ENCODE measurements at places on chromosomes 1 and 21. TPM values are rescaled to one million over a fixed set of nuclear protein-coding genes. Genes with fewer than 3 reads are reported as not detected.

DNA sequence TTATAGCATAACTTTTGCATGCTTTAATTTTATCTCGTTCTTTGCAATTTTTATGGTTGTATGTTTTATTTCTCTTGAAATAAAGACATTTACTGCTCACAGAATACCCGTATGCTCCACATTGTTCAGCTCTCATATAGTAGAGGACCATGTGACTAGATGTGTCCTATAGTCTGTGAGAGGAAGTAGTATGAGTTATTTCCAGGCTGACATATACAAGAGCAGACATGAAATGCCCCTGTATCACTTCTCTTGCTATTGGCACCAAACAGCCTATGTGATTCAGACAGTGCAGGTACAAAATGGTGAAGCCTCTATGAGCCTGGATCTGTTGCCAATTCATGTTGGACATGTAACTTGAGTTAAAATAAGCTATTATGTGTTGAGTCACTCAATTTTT is 5.8 kb upstream of the FCRL5 start:
- H3K4me1 ChIP-seq = no peaks in the 10 kb centered on the region
- H3K4me3 ChIP-seq = no peak overlapping the region
- DNase-seq = no peak
- no peaks in the 10 kb centered on the region for H3K27me3 ChIP-seq

DNA sequence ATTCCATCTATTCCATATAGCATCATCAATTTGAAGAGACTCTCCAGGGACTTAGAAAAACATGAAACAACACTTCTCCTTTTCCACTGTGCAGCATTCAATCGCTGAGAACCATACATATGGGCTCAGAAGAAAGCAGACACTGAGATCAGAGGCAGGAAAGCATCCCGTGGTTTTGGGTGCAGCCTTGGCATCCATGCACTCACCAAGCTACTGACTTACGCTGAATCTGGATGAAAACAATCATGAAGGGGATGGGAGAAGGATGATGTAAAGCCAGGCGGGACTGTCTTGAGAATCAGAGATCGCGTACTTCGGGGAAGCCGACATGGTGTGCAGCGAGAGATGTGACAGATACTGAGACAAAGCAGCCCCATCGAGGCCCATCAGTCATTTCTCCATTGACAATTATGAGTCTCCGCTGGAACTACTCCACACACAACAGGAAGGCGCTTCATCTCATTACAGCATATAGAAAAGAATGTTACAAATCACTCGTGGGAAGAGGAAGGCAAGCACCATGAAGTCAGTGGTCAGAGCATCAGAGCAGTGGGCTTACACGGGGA is 2.3 kb upstream of the TIAM1 start:
- peaks cover 23% of the 10 kb centered on the region for H3K27me3 ChIP-seq
- H3K36me3 ChIP-seq = no peaks in the 10 kb centered on the region
- H3K4me1 ChIP-seq = 0 out of 2 replicates have a peak, but pooled peaks cover 3% of the 10 kb centered on the region

DNA sequence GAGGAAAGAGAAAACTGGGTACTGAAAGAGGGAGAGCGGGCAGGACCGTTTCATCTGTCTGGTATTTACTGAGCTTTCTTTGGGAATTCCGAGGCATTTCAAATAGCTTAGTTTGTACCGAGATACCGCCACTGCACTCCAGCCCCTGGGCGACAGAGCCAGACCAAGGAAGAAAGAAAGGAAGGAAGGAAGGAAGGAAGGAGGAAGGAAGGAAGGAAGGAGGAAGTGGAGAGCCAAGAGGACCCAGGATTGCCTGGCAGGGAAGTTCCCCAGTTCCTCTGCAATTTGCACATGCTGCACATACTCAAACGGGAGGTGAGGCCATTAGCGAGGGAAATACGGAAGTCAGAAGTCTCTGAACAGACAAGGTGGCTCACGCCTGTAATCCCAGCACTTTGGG is 961 bp upstream of the FUCA1 start:
- DNase-seq = no peak
- H3K4me1 ChIP-seq = peaks cover 14% of the 10 kb centered on the region
- H3K27me3 ChIP-seq = no peaks in the 10 kb centered on the region
- H3K36me3 ChIP-seq = 0 out of 3 replicates have a peak, but pooled peaks cover 7% of the 10 kb centered on the region

The SLAMF8 gene
- total RNA-seq = not detected

DNA sequence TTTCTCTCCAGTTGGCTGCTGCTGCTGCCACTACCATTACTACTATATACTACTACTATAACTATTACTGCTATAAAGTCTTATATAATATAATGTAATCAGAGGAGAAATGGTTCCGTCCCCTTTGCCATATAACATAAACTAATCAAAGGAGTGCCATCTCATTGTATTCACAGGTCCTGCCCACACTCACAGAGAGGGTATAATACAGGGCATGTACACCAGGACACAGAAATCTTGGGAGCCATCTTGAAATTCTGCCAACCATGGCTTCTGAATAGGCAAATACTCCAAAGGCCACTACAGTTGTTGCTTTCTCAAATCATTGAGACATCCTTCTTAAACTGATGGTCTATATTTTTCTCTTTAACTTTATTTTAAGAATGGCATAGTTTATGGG is 6.9 kb upstream of the ZRANB2 start:
- no peak for DNase-seq
- H3K27me3 ChIP-seq = no peaks in the 10 kb centered on the region
- H3K27ac ChIP-seq = no peak overlapping the region
- H3K36me3 ChIP-seq = no peaks in the 10 kb centered on the region
- no peak overlapping the region for H3K4me3 ChIP-seq

Data from K562 (cell line).